ENCODE measurements at places on chromosomes 3 and 15.

DNA sequence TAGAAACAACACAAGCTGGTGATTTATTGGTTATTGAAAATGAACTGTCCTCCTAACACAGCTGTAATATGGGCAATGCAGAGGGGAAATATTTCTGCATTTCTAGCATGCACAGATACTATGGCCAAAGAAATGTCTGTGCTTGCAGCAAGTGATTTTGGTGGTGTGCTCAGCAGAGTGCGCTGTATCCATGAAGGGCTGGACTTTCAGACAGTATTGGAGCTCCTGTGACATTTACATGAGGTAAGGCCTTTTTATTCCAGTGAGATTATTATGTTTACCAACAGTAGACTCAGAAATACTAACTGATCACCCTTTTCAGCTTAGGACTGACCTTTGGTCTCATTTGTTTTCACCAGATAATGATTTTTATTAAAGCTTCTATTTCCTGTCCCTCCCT is 1302.6 kb upstream of the EPHA6 start:
- no peaks in the 10 kb centered on the region for H3K36me3 ChIP-seq
- no peaks in the 10 kb centered on the region for H3K4me1 ChIP-seq
- no peak overlapping the region for H3K27ac ChIP-seq
- DNase-seq = no peak

- DNase-seq = no peak
- H3K27me3 ChIP-seq = no peaks in the 10 kb centered on the region
- H3K36me3 ChIP-seq = peaks cover 14% of the 10 kb centered on the region
- peak overlapping the region; percentile 67 for H3K27ac ChIP-seq
- peaks cover 67% of the 10 kb centered on the region for H3K4me1 ChIP-seq
Measured at GRCh38 chr15:64896371-64897069, 15.2 kb upstream of the ANKDD1A start.

- no peaks in the 10 kb centered on the region for H3K27me3 ChIP-seq
- no peak overlapping the region for H3K27ac ChIP-seq
- no peak for DNase-seq
- no peaks in the 10 kb centered on the region for H3K36me3 ChIP-seq
Measured at GRCh38 chr3:20890111-20890519, 704.1 kb upstream of the SGO1 start.

DNA sequence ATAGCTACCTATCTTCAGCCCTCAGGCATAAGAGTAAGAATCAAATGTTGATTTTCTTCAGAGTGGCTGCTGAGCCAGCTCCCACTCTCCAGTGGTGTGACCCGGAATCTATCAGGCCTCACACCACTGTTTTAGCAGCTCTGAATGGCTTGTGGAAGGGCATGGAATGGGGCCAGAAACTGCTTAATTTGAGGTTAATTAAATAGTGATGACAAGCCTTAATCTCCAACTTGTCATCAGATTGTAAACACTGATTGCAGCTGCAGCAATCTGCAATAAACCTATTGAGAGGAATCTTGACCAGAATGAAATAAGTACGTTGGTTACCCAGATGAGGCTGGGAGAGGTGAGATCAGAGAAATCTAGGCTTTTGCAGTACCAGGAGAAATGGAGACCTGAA is 317.4 kb downstream of the FHIT start:
- H3K36me3 ChIP-seq = no peaks in the 10 kb centered on the region
- H3K27ac ChIP-seq = no peak overlapping the region
- H3K4me3 ChIP-seq = no peak overlapping the region
- H3K4me1 ChIP-seq = peaks cover 6% of the 10 kb centered on the region
- DNase-seq = no peak

GRCh38 chr3:51703068-51703760 is 3.7 kb upstream of the GRM2 start:
- H3K4me3 ChIP-seq = no peak overlapping the region
- no peaks in the 10 kb centered on the region for H3K36me3 ChIP-seq
- no peak for DNase-seq
- H3K27ac ChIP-seq = no peak overlapping the region
- H3K27me3 ChIP-seq = peaks cover 11% of the 10 kb centered on the region
- peaks cover 19% of the 10 kb centered on the region for H3K4me1 ChIP-seq

GRCh38 chr15:64284042-64284441 is 71.9 kb downstream of the CSNK1G1 start:
- no peak for DNase-seq
- H3K27ac ChIP-seq = no peak overlapping the region
- no peak overlapping the region for H3K4me3 ChIP-seq
- H3K4me1 ChIP-seq = peaks cover 14% of the 10 kb centered on the region

DNA sequence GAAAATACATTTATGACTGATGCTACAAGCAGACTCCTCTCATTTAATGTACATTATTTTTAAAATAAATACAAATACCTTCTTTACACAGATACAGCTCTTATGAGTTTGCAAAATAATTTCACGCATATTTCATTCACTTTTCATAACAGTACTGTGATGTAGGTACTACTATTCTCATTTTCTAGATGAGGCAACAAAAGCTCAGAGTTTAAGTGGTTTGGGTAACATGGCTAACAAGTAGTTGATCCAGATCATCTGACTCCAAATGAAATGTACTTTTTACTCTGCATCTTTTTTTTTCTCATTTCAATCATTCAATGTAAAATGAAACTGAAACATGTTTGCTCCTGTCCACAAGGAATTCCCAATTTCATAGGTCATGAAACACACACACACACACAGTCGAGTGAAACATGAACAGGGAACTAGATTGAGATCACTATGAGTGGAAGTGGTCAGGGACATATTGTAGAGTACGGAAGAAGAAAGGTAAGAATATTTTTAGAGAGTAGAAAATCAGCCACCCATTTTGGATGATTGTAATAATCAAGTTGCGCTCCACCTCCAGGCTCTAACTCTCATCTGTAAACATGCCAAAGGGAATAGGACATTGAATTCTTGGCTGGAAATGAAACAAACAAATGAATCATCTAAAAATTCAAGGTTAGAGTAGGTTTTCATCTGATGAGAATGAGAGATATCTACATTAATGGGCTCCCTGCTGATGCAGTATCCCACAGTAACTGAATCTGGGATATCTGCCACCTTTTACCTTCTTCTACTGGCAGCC is 92.4 kb downstream of the CLDN1 start:
- H3K4me3 ChIP-seq = no peak overlapping the region
- H3K4me1 ChIP-seq = no peaks in the 10 kb centered on the region
- H3K27ac ChIP-seq = no peak overlapping the region

DNA sequence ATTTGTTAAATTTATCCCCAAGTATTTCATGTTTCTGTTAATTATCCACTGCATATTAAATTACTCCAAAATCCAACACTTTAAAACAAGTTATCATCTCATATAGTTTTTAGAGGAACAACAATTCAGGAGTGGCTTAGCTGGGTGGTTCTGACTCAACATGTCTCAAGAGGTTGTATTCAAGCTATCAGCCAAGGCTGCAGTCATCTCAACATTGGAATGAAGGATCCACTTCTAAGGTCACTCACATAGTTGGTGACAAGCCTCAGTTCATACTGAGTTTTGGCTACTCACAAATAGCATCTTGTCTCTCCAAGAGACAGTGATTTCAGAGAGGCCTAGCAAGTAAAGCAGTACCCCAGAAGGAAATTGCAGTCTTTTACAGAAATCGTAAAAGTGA is 134.7 kb downstream of the NR2E3 start:
- H3K27me3 ChIP-seq = no peaks in the 10 kb centered on the region
- H3K4me3 ChIP-seq = no peak overlapping the region
- no peaks in the 10 kb centered on the region for H3K36me3 ChIP-seq
- no peak for DNase-seq
- no peaks in the 10 kb centered on the region for H3K4me1 ChIP-seq

DNA sequence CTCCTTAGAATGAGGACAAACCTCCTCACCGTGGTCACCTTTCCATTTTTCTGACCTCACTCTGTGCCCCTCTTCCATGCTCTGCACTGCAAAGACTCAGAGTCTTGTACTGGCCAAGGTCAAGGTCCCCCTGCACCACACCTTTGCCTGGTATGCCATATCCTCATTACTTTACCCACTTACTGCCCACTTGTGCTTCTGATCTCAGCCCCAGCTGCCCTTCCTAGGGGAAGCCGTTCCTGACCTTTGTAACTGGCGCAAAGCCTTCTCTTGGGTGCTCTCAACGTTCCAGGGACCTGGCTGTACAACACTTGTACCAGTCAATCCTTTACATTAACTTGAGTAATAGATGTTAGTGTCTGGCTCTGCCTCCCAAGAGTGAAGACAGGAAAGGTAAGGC is 256.0 kb downstream of the SV2B start:
- no peaks in the 10 kb centered on the region for H3K36me3 ChIP-seq
- H3K27me3 ChIP-seq = no peaks in the 10 kb centered on the region
- DNase-seq = no peak
- H3K4me1 ChIP-seq = no peaks in the 10 kb centered on the region
- H3K27ac ChIP-seq = no peak overlapping the region

GRCh38 chr15:33013827-33014445 is 180.6 kb downstream of the FMN1 start:
- H3K4me3 ChIP-seq = no peak overlapping the region
- H3K27me3 ChIP-seq = no peaks in the 10 kb centered on the region
- no peak overlapping the region for H3K27ac ChIP-seq
- H3K36me3 ChIP-seq = no peaks in the 10 kb centered on the region
- peaks cover 6% of the 10 kb centered on the region for H3K4me1 ChIP-seq

DNA sequence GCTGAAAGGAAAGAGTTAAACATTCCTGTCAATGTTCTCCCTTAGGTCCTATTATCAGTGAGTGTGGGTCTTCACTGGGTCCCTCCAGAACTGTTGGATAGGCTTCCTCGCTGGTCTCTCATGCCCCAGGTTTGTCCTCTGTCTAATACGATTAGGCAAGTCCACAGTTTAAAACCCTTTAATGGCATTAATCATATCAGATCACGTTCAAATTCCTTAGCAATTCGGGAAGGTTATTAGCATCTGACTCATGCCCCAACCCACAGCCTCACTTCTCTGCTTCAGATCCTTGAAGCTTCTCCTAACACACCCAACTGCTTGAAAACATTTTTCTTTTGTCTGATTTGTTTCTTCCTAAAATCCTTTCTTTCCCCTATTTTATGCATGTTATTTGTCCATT is 224.3 kb upstream of the ATP10A start:
- no peaks in the 10 kb centered on the region for H3K36me3 ChIP-seq
- H3K4me3 ChIP-seq = no peak overlapping the region
- H3K27ac ChIP-seq = no peak overlapping the region
- no peaks in the 10 kb centered on the region for H3K27me3 ChIP-seq

DNA sequence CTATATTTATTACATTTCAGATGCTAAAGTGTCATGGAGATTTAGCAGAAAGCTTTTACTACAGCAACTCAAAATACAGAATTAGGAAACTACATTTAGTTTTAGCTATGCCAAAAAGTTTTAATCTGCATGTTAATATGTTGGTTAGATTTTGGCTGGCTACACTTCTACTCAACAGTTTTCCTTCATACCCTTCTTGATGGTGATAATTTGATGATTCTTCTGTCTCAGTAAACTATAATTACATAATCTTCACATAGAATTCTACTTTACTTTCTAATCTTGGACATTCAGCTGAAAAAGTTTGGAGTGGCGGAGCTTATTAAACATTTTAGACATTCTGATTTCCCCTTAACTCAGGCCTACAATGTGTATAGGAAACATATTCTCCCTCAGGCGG is 10.0 kb upstream of the UTS2B start:
- peaks cover 24% of the 10 kb centered on the region for H3K4me1 ChIP-seq
- H3K27me3 ChIP-seq = no peaks in the 10 kb centered on the region
- H3K36me3 ChIP-seq = no peaks in the 10 kb centered on the region
- H3K4me3 ChIP-seq = no peak overlapping the region
- H3K27ac ChIP-seq = no peak overlapping the region

DNA sequence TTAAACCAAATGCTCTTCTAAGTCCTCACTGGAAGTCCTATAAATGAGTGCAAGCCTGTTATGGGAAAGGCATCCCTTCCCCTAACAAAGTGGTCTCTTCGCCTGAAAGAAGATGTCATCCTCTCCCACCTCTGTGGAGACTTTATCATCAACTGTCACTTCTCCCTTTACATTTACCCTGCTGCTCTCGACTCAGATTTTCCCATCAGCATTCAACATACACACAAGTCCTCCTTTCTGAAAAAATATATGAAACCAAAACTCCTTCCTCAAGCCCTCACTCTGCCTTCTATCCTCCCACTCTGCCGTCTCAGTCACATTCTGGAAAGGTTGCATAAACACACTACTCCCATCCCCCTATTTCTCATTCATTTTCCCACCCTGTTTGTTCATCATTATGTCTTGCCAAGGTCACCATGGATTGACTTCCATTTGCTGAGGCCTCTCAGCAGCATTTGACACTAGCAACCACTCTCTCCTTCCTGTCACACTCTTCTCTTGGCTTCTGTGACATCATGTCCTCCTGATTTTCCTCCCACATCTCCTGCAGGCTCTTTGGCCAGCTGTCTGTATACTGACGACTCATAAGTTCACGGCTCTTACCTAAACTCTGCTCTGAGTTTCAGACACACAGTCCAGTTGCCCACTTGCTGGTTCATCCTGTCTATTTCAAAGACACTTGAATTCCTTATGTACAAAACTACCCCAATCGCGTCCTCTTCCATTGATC is 70.3 kb upstream of the SMAD3 start:
- no peaks in the 10 kb centered on the region for H3K4me1 ChIP-seq
- H3K4me3 ChIP-seq = no peak overlapping the region
- no peak for DNase-seq
- no peaks in the 10 kb centered on the region for H3K36me3 ChIP-seq
- H3K27ac ChIP-seq = no peak overlapping the region

DNA sequence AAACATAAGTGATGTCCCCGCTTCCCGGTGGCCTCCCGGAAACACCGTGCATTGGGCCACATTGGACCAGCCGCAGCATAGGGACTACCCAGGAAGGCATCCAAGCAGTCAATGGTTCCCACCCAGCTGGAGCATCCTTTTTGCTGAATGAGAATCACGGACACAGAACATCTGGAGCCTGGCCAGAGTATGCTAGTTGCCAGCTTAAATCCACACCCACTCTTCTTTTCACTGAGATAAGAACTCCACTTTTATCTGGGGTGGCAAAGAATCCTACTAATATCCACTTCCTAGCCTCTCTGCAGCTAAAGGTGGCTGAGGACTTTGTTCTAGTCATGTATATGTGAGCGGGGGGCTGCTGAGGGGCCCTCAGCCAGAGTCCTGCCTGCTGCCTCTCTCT is 95.2 kb upstream of the PLXNA1 start:
- H3K36me3 ChIP-seq = no peaks in the 10 kb centered on the region
- no peak for DNase-seq
- H3K4me1 ChIP-seq = no peaks in the 10 kb centered on the region
- H3K27me3 ChIP-seq = no peaks in the 10 kb centered on the region

DNA sequence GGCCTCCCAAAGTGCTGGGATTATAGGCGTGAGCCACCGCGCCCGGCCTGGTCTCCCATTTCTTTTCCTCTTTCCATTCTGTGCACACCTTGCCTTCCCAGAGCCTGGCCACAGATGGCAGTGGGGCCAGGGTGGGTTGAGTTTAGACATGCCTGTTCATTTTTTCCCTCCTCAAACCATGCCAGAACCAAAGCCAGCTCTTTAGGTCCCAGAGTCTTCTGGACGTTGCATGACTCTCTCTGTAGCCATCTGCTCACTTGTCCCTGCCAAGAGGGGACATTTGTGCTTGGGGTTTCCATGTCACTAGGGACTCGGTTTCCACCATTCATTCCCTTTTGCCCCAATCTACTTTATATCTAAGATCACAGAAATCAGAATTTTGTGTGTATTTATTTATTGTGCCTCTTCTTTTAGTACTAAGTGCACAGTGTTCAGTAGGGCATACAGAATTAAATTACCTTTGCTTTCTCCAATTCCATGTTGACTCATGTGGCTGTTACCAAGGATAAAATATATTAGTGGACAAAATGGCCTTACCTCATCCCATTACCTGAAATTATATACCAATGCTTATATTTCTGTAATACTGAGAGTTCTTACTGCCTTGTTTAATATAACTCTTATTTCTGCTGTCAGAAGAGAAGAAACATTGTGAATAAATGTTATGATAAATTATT is 49.6 kb downstream of the USP13 start:
- peaks cover 2% of the 10 kb centered on the region for H3K36me3 ChIP-seq
- no peaks in the 10 kb centered on the region for H3K27me3 ChIP-seq
- no peaks in the 10 kb centered on the region for H3K4me1 ChIP-seq
- peak overlapping the region; percentile 93 for H3K27ac ChIP-seq
- no peak for DNase-seq
- H3K4me3 ChIP-seq = no peak overlapping the region

Measured in activated T-cell treated with anti-CD3 and anti-CD28 coated beads, Interleukin-2, amount 50 U/mL, for 72 hours (primary cell).